AG08396 (cell line): ENCODE measurements at places on chromosomes 4 and X.

GRCh38 chr4:134756421-134756820 lies 554.8 kb upstream of the PABPC4L start:
- no peak for DNase-seq

DNA sequence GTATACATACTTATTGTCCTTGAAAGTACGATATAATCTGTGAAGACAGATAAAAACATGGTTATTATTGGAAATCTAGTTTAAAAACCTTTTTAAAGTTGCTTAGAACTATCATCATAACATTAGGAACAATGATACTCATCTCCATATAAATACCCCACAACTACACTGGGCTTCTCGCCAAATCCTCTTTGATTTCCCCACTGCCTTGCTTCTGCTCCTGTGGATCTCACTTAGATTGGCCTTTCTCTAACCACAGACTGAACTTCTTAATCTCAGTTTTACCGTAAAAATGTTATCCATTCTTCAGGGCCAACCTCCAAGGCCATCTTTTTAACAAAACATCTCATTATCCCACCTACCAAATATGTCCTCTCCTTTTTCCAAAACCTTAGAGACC lies 77.6 kb downstream of the PRKG2 start:
- no peak for DNase-seq

GRCh38 chrX:34778916-34779315 lies 121.8 kb upstream of the TMEM47 start:
- peak; percentile 39 for DNase-seq

DNA sequence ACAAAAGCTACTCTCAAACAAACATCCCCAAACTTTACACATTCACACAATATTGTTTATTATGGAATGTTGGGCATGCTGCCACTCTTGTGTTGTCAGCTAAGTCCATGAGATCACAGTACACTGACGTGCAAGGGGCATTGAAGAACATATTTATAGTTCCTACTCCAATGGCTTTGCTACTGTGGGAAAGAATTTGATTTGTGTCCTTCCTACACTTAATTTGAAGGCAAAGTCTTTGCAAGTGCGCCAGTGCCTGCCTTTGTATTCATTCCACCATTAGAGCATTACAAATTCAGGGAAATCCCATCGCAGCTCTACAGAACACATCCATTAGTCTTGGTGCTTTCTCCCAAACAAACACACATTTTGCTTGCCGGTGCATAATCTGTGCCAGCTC lies 45.4 kb upstream of the FTHL17 start:
- DNase-seq: no peak

- peak; percentile 29 for DNase-seq
Measured at GRCh38 chr4:88457307-88458103, 586 bp downstream of the HERC5 start.

DNA sequence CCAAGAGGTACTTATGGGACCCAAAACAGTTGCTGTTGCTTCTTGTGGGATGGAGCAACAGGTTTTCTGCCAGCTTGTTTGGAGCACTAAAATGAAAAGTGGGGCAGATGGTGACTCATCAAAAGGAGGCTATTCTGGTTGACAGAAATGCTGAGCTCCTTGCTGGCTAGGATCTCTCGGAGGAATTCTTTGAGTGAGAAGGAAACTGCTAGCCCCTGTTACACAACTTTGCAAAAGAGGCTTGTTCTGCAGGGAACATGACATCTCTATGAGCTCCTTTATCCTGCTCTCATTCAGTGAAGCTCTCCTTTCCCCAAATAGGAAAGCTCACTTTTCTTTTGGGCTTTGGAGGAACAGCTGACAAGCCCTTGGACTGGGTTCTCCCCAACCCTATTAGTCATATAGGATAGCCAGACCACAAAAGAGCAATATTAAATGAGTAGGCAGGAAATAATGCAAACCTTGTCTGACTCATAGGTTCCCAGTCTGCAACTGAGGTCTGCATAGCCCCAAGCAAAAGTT lies 108.3 kb downstream of the CDS1 start:
- peak; percentile 83 for DNase-seq

GRCh38 chrX:9072281-9072680 lies 38.4 kb upstream of the FAM9B start:
- DNase-seq: no peak

GRCh38 chrX:149472625-149473024 lies 32.5 kb downstream of the IDS start:
- DNase-seq: no peak

DNA sequence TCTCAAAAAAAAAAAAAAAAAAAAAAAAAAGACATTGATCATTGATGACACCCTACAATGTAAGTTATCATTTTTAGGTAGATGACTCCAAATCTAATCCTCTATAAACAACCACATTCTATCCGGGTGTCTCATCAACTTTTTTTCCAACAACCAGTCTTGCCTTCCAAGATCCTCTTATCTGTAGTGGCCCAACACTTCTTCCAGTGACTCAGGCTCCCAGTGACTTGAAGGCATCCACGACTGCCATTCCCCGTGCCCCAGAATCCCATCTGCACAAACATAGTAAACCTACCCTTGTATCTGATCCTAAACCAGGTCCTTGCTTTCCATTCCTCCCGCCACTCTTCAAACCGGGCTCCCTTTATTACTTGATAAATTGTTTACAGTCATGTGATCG lies 15.6 kb upstream of the TSPAN5 start:
- DNase-seq: no peak

DNA sequence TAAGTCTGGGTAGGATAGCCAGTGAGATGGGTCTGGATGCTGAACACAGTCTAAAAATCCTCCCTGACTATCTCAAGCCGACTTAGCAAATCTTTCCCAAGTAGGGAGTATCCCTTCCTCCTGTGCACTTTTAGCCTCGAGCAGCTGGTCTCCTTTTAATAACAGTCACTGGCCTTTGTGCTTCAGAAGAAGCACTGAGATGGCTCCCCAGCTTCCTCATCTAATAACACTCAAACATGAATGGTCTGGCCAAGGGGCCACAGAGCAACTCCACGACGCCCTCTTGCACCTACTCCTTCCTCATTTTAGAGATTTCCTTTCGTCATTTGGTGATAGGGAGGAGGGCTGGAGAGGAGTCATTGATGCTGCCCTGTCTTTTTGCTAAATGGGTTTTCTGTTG lies 78.8 kb upstream of the TMEM150C start:
- DNase-seq: no peak

GRCh38 chr4:52925531-52925968 lies 63.4 kb downstream of the RASL11B start:
- no peak for DNase-seq

GRCh38 chr4:15006416-15007024 lies 4.2 kb downstream of the CPEB2 start:
- no peak for DNase-seq

DNA sequence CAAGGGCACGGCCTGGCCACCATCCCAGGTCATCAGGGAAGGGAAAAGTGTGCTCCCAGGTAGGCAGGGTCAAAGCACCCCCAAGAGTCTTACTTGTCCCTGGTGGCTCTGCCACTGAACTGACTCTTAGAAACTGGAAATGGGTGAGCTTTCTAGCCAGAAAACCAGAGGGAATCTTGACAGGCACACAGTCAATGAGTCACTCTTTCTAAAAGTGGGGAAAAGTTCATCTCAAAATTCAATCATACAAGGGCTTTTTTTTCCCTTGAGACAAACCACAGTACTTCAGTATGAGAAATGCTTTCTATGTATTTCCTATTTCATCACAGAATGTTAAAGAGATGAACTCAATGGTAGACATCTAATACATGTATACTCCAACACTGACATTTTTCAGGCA lies 12.5 kb downstream of the HPF1 start:
- peak; percentile 27 for DNase-seq
